ENCODE measurements at places on chromosomes 5 and 9. TPM values are rescaled to one million over a fixed set of nuclear protein-coding genes. Genes with fewer than 3 reads are reported as not detected.

Gene PFN3
- not detected for total RNA-seq

Gene MYMK
- 23.0 TPM for total RNA-seq

Gene GKAP1
- total RNA-seq: 11.8 TPM

Gene CDC20B
- total RNA-seq: not detected

Gene PTPDC1
- 9.0 TPM for total RNA-seq

Gene PCDHGB4
- total RNA-seq: 4.2 TPM

Gene PDCD1LG2
- 1.3 TPM for total RNA-seq

Gene SLC12A2
- total RNA-seq: 26.5 TPM

Gene ALDH1A1
- total RNA-seq: 24.5 TPM

Gene SPARC
- total RNA-seq: 4,650 TPM

Gene CCDC180
- 7.4 TPM for total RNA-seq

Gene PDE6A
- not detected for total RNA-seq

Gene NTNG2
- 0.58 TPM for total RNA-seq

Gene CYSRT1
- total RNA-seq: 0.18 TPM

Gene HMCN2
- 3.4 TPM for total RNA-seq

Gene TSSK1B
- not detected for total RNA-seq

Gene OTULINL
- total RNA-seq: 4.2 TPM

Gene NMUR2
- 0.18 TPM for total RNA-seq

Gene CENPK
- total RNA-seq: 14.6 TPM

GRCh38 chr5:112857866-112858265 lies 3.2 kb upstream of the SRP19 start:
- H3K4me1 ChIP-seq: peaks cover 12% of the 10 kb centered on the region
- no peak for DNase-seq
- H3K4me3 ChIP-seq: no peak overlapping the region
- no peaks in the 10 kb centered on the region for H3K27me3 ChIP-seq

- H3K36me3 ChIP-seq: peaks cover 10% of the 10 kb centered on the region
- H3K27ac ChIP-seq: no peak overlapping the region
- no peak for DNase-seq
Measured at GRCh38 chr9:109975574-109976295, 195.7 kb downstream of the PALM2AKAP2 start.

DNA sequence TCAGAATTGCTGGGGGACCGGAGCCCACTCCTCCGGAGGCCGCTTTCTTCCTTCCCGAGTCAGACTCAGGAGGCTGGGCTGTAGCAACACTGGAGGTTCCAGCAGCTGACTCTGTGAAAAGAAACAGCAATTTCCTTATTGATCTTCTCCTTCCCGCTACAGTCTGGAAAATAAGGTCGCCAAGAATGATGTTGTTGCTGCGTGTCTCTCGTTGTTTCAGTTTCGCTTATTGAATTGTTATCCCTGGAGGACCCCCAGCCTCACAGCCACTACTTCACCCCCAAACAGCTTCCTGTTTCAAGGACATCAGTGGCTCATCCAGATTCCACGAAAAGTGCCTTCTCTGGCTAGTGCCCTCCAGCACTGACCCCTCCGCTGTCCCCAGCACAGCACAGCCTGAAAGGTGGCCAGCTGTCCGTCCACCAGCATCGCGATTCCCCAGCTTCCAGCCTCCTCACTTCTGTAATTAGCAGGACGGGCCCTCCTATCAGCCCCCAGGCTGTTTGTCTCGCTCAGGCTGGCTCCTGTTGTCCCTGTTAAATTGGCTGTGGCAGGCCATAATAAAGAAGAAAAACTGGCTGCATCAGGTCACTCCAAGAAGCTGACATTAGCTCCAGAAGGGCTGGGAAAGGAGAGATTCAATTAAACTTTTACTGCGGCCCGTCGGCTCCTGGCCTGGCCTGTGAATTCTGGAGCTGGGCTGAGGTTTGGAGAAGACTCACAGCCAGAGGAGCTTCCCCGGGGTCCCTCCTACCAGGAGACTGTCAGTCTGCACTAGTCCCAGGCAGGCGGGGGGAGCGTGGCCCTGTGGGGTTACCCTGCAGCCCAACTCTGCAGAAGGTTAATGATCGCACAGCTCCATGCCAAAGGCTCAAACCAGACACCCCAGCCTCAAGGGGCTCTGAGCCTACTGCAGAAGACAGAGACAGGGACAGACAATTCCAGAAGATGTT lies 40.5 kb downstream of the OLFM1 start:
- H3K27me3 ChIP-seq: peaks cover 5% of the 10 kb centered on the region
- peaks cover 26% of the 10 kb centered on the region for H3K4me1 ChIP-seq
- H3K27ac ChIP-seq: peak overlapping the region; percentile 72
- no peak overlapping the region for H3K4me3 ChIP-seq
- peak; percentile 79 for DNase-seq

- DNase-seq: no peak
- H3K4me1 ChIP-seq: no peaks in the 10 kb centered on the region
- H3K27ac ChIP-seq: no peak overlapping the region
- H3K27me3 ChIP-seq: peaks cover 2% of the 10 kb centered on the region
- no peaks in the 10 kb centered on the region for H3K36me3 ChIP-seq
Measured at GRCh38 chr5:112329419-112330090, 89.5 kb downstream of the EPB41L4A start.

DNA sequence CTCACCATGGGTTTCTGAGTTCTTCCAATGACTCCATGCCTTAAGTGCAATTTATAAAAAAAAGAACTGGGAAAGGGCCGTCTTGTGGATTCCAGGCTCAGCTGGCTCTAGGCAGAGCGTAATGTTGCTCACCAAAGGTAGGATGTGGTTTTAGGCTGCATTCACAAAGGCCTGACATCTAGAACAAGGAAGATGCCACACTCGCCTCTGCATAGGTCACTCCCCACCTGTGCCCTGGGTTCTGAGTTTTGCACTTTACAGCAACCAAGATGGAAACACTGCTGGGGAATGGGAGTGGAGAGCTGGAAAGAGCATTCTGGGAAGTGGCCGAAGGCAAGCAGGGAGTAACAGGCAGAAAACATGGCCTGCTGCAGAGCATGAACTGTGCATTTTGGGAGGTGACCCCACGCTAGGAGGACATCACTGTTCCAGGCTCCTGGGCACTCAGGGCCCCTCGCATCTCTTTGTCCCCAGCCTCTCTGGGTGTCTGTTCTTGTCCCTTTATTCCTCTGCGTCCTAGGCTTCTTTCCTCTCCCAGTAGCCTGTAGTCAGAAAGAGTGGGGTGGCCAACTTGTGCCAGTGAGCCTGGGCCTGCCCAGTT lies 12.3 kb downstream of the FCN2 start:
- H3K36me3 ChIP-seq: no peaks in the 10 kb centered on the region
- H3K4me3 ChIP-seq: no peak overlapping the region
- DNase-seq: no peak
- no peak overlapping the region for H3K27ac ChIP-seq

DNA sequence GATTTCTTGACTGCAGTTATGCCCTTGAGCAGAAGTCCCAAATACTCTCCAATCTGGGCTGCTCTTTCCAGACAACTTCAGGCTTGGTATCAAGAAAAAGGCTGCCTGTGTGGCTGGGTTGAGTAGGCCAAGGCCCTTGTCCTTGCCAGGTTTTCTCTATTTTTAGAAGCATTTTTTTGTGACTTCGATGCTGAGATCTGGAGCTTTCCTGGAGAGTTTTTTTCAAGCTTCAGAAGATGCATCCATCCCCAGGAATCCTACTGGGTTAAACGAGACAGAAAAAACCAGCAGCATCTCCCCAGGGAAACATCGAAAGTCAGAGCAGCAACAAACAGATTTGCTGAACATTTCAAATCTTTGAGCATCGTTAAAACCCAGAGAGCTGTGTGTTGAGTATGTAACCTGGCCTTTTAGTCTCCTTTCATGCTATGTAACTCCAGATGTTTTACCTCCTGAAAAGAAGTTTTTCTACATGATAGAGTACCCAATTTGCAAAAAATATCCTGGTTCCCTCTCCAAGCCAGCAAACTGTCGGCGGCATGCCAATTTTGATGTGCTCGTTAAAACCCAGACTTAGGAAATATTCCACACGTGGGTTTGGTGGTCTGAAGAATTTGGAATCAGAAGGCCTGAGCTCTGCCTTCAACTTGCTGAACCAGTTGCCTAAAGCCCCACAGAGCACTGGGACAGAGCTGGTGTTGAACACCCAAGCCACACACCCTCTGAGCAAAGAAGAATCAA lies 98.1 kb upstream of the ALDH1B1 start:
- DNase-seq: peak; percentile 48
- H3K36me3 ChIP-seq: no peaks in the 10 kb centered on the region
- peaks cover 10% of the 10 kb centered on the region for H3K4me1 ChIP-seq
- H3K27me3 ChIP-seq: no peaks in the 10 kb centered on the region

GRCh38 chr5:6822556-6823343 lies 109.5 kb downstream of the TENT4A start:
- H3K36me3 ChIP-seq: no peaks in the 10 kb centered on the region
- H3K27ac ChIP-seq: no peak overlapping the region
- peaks cover 4% of the 10 kb centered on the region for H3K27me3 ChIP-seq
- no peak overlapping the region for H3K4me3 ChIP-seq
- H3K4me1 ChIP-seq: no peaks in the 10 kb centered on the region

DNA sequence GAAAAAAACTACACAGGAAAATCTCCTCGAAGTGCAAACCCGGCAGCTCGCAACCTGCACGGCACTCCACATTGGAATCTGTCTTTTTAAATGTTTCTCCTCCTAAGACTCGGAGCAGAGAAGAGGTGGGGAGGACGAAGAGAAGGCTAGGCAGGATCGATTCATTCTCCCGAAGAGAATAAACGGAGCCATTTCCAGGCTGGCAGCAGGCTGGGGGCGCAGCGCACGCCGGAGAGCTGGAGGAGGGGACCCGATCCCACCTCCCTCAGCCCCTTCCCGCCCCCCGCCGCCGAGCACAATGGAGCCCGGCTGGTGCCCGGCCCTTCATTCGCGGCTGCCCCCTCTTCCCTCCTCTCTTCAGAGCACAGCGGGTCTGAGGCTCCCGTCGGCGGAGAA lies 628 bp downstream of the HOMER1 start:
- no peaks in the 10 kb centered on the region for H3K36me3 ChIP-seq
- H3K27ac ChIP-seq: peak overlapping the region; percentile 97
- H3K27me3 ChIP-seq: peaks cover 6% of the 10 kb centered on the region
- no peak for DNase-seq

GRCh38 chr5:123700624-123701287 lies 188.8 kb downstream of the CSNK1G3 start:
- peak; percentile 94 for DNase-seq
- no peaks in the 10 kb centered on the region for H3K27me3 ChIP-seq
- H3K4me3 ChIP-seq: no peak overlapping the region
- H3K36me3 ChIP-seq: no peaks in the 10 kb centered on the region

- peaks cover 6% of the 10 kb centered on the region for H3K4me1 ChIP-seq
- peak overlapping the region; percentile 23 for H3K27ac ChIP-seq
- no peaks in the 10 kb centered on the region for H3K27me3 ChIP-seq
- DNase-seq: peak; percentile 65
- no peak overlapping the region for H3K4me3 ChIP-seq
Measured at GRCh38 chr5:79133121-79133656, 21.6 kb downstream of the BHMT start.

GRCh38 chr9:5557606-5558587 lies 47.6 kb downstream of the PDCD1LG2 start:
- H3K4me1 ChIP-seq: peaks cover 8% of the 10 kb centered on the region
- peak overlapping the region; percentile 9 for H3K27ac ChIP-seq
- no peak overlapping the region for H3K4me3 ChIP-seq
- H3K27me3 ChIP-seq: no peaks in the 10 kb centered on the region

- H3K4me3 ChIP-seq: no peak overlapping the region
- peak; percentile 91 for DNase-seq
- H3K27ac ChIP-seq: peak overlapping the region; percentile 90
Measured at GRCh38 chr5:14035859-14036503, 91.5 kb upstream of the DNAH5 start.

- H3K4me1 ChIP-seq: no peaks in the 10 kb centered on the region
- H3K36me3 ChIP-seq: no peaks in the 10 kb centered on the region
- H3K27me3 ChIP-seq: peaks cover 56% of the 10 kb centered on the region
- H3K4me3 ChIP-seq: no peak overlapping the region
- DNase-seq: no peak
Measured at GRCh38 chr9:130947618-130948140, 8.6 kb upstream of the FIBCD1 start.

- H3K27ac ChIP-seq: no peak overlapping the region
- no peak overlapping the region for H3K4me3 ChIP-seq
- peaks cover 18% of the 10 kb centered on the region for H3K4me1 ChIP-seq
Measured at GRCh38 chr5:6737043-6737941, 24.1 kb downstream of the TENT4A start.

DNA sequence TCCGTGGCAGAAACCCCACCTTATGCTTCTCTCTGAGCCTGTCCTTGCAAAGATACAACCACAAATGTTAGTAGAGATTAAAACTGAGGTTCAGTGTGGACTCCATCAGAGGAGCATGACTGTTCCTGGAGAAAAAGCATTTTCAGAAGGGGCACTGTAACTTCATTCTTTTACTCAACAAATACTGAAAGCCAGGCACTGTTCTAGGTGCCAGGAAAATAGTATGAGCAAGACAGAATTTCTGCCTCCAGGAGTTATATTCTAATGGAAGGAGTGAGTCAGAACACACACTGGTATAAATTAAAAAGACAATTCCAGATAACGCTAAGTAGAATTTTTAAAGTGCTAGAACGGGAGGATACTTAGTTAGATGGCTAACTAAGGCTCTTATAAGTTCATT lies 251.4 kb upstream of the GAS1 start:
- H3K36me3 ChIP-seq: no peaks in the 10 kb centered on the region
- peak overlapping the region; percentile 22 for H3K27ac ChIP-seq
- no peaks in the 10 kb centered on the region for H3K27me3 ChIP-seq
- no peak overlapping the region for H3K4me3 ChIP-seq

- H3K27me3 ChIP-seq: peaks cover 37% of the 10 kb centered on the region
- no peaks in the 10 kb centered on the region for H3K4me1 ChIP-seq
- H3K36me3 ChIP-seq: no peaks in the 10 kb centered on the region
- H3K27ac ChIP-seq: no peak overlapping the region
Measured at GRCh38 chr5:174339130-174339529, 293.6 kb downstream of the NSG2 start.

GRCh38 chr9:135975834-135976233 lies 14.7 kb upstream of the UBAC1 start:
- DNase-seq: no peak
- peaks cover 49% of the 10 kb centered on the region for H3K4me1 ChIP-seq
- no peaks in the 10 kb centered on the region for H3K36me3 ChIP-seq
- peaks cover 7% of the 10 kb centered on the region for H3K27me3 ChIP-seq
- H3K4me3 ChIP-seq: no peak overlapping the region
- no peak overlapping the region for H3K27ac ChIP-seq

- H3K27me3 ChIP-seq: peaks cover 9% of the 10 kb centered on the region
- H3K4me3 ChIP-seq: no peak overlapping the region
- no peak for DNase-seq
- no peaks in the 10 kb centered on the region for H3K4me1 ChIP-seq
- H3K36me3 ChIP-seq: no peaks in the 10 kb centered on the region
- H3K27ac ChIP-seq: no peak overlapping the region
Measured at GRCh38 chr5:74888117-74888516, 21.9 kb upstream of the FAM169A start.

DNA sequence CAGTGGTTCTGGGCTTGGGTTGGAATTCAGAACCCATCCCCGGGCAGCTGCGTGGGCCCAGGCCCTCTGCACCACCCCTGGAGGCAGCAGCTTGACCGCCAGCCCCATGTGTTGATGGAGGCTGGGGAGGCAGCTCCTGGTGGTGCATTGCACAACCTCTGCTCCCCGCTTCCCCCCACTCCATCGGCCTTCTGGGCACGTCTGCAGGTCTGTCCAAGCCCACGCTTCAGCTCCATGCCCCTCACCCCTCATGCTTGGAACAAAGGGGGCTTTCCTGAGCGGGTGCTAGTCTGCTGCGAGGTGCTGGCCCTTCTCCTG lies 1.4 kb downstream of the NCS1 start:
- no peaks in the 10 kb centered on the region for H3K27me3 ChIP-seq
- H3K36me3 ChIP-seq: peaks cover 14% of the 10 kb centered on the region
- H3K4me3 ChIP-seq: peak overlapping the region; percentile 58
- DNase-seq: no peak
- peaks cover 35% of the 10 kb centered on the region for H3K4me1 ChIP-seq
